ENCODE measurements at places on chromosomes 1 and 21.

DNA sequence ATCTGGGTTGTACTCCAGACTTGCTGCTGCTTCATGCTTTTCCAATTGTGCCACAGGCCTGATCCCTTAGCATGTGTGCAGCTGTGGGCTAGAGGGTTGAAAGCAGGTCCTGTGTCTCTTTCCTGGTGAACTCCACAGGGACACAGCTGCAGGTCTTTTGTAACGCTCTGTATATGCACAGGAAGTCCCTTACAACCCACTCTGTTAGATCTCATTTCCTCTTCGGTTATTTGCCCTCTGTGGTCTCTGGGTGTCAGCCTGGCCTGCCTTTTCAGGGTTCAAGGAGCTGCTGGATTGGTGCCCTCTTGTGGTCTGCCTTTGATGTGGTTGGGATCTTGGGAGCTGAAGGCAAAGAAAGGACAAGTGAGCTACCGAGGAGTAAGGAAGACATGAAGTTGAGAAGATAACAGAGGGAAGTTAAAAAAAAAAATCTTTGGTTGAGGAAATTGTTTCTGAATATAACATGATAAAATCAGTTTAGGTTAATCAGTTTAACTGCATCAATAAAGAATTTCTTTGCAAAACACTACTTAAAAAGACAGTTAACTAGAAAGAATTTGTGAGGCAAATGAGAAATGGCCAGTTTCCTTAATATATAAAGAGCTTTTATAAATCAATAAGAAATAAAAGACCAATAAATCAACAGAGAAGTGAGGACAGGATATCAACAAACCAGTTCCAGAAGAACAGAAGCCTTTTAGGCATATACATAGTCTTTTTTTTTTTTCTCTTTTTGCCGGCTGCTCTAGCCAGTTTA lies 44.1 kb downstream of the UCK2 start:
- DNase-seq: no peak

DNA sequence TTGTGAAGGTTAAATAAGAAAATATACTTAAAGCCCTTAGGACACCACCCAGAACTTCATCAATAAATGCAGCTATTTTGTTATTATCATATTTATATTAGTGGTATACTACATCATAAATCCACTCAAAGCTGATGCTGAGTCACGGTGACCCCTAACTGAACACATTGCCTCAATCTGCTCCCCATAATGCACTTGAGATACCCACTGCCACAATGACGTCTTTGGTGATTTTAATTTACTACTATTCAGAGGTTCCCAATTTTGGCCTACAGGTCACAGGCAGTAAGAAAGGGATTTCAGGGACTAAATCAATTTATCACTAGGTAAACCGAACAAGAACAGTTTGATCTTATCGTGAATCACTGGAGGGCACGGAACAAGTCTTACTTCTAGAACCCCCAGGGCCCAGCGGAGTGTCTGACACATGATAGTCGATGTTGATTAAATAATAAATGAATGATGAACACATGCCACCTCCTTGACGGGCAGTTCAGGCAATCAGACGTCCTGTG lies 493 bp upstream of the CHD1L start:
- DNase-seq: no peak

- DNase-seq: no peak
Measured at GRCh38 chr21:36035381-36035791, 24.9 kb downstream of the SETD4 start.

GRCh38 chr1:181081395-181081794 lies 7.1 kb upstream of the IER5 start:
- no peak for DNase-seq

DNA sequence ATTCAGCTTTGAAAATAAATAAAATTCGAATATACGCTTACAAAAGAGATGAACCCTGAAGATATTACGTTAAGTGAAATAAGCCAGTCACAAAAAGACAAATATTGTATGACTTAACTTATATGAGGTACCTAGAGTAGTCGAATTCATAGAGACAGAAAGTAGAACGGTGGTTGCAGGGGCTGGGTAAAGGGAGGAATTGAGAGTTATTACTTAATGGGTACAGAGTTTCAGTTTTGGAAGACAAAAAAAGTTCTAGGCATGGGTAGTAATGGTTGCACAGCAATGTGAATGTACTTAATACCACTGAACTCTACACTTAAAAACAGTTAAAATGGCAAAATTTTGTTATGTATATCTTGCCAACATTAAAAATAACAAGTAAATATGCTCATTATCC lies 48.6 kb upstream of the ZNHIT6 start:
- DNase-seq: no peak

- DNase-seq: no peak
Measured at GRCh38 chr1:12436817-12437599, 181.0 kb downstream of the DHRS3 start.
